ENCODE measurements at places on chromosomes 1 and 21.

GRCh38 chr1:242886137-242886536 lies 361.6 kb upstream of the PLD5 start:
- no peak for DNase-seq

DNA sequence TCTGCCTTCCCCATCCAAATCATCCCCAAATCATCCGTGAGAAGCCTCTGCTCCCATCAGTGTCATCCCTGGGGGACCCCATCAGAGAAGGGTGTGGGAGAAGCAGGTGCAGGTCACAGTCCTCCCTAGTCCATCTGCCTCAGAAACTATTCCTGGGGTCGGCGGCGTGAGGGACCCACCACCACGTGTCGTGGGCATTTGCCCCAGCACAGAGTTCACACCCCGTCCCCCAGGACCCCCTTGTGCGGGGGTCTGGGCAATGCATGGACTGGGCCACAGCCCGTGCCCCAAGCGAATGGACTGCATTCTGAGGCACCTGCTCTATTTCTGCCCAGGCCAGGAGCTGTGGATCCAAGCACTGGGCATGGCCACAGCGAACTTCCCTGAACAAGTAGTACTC lies 38.4 kb downstream of the ATF3 start:
- no peak for DNase-seq

DNA sequence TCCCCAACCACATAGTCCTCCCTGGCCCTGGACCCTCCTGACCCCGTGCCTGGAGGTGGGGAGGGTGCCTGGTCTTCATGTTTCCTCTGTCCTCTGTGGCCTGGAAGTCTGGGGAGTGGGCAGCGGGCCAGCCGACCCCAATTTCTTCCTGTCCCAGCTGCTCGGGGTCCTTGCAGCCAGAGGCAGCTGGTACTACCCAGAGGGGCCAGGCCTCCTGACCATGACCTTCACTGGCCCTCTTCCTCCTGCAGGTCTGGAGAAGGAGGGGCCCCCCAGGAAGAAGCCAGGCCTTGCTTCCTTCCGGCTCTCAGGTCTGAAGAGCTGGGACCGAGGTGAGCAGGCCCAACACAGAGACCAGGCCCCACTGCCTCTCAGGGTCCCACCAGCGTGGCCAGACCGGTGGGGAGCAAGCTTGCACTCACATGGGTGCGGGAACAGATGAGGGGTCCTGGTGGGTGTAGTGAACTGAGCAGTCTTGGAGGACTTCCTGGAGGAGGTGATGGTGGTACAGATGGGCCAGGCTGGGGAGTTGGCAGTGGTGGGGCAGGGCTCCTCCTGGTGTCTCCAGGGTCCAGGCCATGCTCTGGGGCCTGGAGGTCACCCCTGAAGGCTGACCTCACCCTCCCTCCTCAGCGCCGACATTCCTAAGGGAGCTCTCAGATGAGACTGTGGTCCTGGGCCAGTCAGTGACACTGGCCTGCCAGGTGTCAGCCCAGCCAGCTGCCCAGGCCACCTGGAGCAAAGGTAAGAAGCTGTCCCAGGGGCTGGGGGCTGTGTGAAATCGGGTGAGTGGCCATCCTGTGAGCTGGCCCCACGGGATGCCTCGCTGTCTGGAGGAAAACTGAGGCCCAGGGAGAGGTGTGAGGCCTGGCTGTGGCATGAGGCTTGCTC lies 32.7 kb downstream of the TRIM11 start:
- no peak for DNase-seq

DNA sequence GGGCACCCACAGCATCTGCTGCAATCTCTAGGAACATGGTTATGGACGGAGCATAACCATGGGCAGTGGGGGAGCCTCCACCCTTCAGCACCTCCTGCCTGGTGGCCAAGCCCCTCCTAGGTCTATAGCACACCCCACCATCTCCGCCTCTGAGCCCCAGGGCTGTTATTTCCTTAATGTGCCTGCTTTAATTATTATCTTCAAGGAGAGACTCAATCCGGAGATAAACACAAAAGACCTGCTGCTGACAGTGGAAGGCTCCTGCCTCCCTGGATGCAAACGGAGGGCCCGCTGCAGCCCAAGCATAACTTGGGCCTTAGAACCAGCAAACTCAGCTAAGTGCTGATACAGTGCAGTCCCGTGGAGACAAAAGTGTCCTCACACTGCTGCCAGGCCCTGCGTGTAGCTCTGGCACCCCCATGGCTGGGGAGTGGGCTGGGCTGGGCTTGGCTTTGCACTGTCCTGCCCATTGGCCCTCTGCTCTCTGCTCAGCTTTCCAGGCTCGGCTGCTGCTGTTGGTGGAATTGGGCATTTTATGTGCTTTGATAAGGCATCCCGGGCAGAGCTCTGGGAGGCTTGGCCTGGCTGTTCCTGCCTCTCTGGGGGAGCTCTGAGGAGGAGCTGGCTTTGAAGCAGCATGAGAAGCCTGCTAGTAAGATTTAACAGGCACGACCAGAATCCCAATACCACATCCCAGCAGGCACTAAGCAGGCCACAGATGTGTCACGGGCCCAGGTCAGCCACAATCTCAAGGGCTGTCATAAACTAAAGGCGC lies 620.2 kb downstream of the PTPRU start:
- no peak for DNase-seq

- no peak for DNase-seq
Measured at GRCh38 chr1:33393524-33393923, 37.4 kb downstream of the PHC2 start.

- no peak for DNase-seq
Measured at GRCh38 chr1:232965912-232966217, 15.5 kb downstream of the NTPCR start.

GRCh38 chr1:61247051-61247825 lies 164.9 kb downstream of the NFIA start:
- DNase-seq, result no peak

DNA sequence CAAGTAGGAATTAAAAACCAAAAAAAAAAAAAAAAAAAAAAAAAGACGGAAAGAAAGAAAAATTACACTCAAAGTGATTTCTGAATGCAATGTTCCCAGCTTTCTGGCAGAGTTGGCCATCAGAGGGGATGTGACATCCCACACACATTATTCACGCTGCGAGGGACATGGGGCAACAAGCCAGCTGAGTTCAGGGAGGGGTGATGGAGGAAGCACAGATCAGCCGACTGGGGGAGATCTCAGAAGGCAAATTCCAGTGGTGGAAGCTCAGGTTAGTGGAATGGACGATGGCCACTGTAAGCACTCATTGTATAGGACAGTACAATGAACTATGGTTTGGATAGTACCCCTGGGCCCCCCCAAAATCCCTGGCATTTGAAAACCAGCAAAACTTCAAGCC lies 311.9 kb downstream of the PCP4 start:
- DNase-seq, result no peak

GRCh38 chr1:232627645-232628334 lies 2.1 kb downstream of the SIPA1L2 start:
- no peak for DNase-seq

DNA sequence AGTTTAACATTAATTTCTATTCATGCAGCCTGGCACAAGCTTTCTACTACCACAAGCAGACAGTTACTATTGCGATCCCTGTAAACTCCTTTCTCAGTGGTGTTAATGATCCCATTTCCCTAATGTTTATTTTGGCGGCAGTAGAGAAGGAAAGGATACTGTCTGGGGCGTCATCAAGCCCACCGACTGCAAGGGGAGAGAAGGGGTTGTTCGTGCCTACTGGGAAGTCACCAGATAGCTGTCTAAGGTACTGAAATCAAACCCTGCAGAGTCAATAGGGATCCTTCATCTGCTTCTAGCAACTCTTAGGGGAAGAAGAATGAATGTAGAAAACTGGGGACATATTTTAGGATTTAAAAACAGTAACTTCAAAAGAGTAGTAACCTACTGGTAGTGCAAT lies 95.2 kb upstream of the ADAR start:
- no peak for DNase-seq

- no peak for DNase-seq
Measured at GRCh38 chr1:8122477-8123407, 96.6 kb upstream of the ERRFI1 start.

DNA sequence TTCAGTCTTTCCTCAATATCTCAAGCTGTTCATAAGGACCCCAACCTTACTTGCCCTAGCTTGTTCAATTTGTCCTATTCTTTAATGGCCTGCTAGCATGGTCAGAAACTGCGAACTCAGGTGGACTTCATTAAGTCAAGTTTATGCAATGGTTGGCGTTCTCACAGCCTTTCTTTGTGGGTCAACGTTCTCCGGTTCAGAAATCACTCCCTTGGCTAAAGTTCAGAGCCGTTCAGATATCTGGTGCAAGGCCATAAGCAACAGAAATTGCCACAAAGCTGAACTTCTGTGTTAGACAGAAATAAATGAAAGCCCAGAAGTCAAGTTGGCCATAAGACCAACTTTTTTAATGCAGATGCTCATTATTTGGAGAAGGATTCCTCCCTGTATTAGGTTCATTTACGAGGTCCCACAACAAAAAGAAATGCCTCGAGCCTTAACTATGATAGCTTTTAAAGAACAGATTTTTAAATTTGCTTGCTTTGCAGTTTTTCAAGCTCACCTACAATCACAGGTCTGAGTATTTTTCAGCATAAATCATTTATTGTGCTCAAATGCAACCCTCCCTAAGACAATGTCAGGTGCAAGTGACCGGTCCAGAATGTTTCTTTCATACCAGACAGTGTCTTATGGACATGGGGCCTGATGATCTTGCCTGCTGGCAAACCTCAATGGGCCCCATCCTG lies 140.2 kb upstream of the COL11A1 start:
- DNase-seq, result no peak
